ENCODE measurements at places on chromosomes 4 and X.

- no peak for DNase-seq
Measured at GRCh38 chrX:39725928-39726619, 371.7 kb downstream of the BCOR start.

DNA sequence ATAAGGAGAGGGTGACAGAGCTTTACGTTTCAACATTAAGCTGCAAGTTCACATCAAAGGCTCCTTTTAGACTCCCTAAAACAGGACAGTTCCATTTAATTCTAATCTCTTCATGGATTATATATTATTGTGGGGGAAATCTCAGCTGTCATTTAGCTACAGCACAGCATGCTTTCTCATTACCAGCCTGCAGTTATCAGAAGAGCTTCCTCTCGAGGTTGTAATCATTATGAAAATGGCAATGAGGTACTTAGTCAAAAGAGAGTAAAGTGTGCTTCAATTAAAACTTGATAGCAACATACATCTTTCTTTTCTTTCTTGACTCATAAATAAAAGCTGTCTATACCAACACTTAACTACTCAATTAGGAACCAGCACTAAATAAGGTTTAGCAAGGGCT is 896.8 kb downstream of the ADGRL3 start:
- no peak for DNase-seq

- DNase-seq = no peak
Measured at GRCh38 chr4:171676555-171677215, 136.5 kb upstream of the GALNTL6 start.

DNA sequence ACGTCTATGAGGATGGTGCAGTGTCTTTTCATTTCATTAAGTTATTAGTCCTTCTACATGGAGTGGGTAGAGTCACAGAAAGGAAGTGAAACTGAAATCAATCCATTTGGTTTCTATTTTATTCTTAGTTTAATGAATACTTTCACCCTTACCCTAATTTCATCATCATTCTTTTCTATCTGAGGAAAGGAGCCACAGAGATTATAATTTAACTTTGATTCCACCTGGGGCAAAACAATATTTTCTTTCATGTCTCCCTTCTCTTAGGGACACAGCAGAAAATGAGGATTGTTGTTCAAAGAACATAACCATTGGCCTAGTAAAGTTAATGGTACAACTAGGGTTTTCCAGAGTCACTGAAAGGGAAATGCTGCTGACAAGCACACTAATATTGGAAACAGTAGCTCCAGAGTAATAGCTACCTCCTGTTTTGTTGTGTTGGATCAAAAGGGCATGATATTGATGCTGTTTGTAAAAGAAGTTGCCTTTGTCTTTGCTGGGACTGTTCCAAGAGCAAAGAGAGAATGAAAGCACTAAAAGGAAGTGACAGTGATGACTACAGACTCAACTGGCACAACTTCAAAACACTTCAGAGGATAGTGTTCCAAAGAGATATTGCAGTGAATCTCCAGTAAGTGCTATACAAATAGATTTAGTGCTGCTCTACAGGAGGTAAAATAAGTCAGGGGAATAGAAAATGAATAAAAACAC is 247.1 kb upstream of the PITX2 start:
- DNase-seq = no peak

GRCh38 chrX:20829665-20830491 is 544.3 kb upstream of the CNKSR2 start:
- DNase-seq = no peak

GRCh38 chr4:28469387-28469786 is 1608.7 kb downstream of the STIM2 start:
- no peak for DNase-seq

DNA sequence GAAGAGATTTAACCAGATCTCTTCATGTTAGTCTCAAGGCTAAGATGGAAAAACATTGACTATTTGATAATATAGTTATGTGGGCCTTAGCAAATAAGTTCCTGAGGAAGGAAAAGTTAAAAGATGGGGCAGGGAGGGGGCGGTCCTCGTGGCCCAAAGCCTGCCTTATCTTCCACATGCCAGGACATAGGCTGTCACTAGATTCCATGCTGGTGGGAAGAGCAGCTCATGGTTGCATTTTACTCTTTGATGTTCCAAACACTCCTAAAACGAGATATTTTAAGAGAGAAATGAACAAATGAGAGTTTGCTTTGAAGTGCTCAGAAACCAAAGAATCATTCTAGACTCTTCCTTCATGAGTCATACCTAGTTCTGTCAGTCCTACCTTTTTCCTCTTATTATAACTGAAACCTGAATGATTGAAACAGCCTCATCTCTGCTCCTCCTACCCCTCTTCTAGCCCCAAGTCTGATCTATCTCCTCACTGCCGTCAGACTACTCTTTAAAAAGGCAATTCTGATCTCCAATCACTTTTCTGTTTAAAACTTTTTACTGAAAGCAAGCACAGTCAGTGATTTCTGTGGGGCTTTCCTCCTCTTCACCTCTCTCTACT is 25.1 kb downstream of the RAB9B start:
- no peak for DNase-seq

- no peak for DNase-seq
Measured at GRCh38 chrX:12403474-12404082, 265.3 kb downstream of the FRMPD4 start.
